NCI-H1694 treated with DMSO at 0.1 percent for 48 hours (cell line): ENCODE measurements at places on chromosomes 4 and X.

DNA sequence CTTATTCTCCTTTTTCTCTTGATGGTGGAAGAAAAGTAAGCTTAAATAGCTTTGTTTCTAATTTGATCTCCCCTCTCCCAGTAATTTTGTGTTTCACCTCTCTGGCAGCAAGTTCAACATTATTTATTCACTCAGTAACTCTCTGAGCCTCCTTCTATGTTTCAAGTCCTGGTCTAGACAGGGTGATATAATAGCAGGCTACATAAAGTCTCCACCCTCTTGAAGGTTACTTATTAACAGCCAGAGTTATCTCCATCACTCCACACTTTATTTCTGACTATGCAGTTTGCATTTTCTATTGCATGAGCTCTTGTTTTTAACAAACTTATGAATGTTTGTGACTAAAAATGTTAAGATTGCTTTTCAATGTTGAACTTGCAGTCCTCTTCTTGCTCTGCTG is 17.8 kb upstream of the ANOS1 start:
- no peak for DNase-seq

- DNase-seq = no peak
Observed at GRCh38 chr4:12897954-12898353, 586.2 kb downstream of the RAB28 start.

DNA sequence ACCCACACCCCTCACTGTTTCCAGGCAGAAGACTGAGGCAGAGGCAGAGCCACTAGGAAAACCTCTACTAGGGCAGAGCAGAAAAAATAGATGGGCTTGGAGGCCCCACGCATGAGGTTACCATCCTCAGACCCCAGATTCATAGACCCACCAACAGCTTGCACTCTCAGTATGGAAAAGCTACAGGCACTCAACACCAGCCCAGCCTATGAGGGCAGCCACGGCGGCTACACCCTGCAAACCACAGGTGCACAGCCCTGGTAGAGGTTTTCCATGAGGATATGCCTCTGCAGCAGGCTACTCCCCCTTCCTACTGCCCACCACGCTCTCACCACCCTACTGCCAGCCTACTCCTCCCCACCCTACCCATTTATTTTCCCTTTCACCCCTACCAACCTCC is 235.1 kb downstream of the CWH43 start:
- DNase-seq = no peak

GRCh38 chrX:45584717-45585116 is 384.0 kb upstream of the DIPK2B start:
- no peak for DNase-seq
